Left ventricle myocardium inferior (tissue), 1 donor: ENCODE measurements at places on chromosomes 2 and 18.

DNA sequence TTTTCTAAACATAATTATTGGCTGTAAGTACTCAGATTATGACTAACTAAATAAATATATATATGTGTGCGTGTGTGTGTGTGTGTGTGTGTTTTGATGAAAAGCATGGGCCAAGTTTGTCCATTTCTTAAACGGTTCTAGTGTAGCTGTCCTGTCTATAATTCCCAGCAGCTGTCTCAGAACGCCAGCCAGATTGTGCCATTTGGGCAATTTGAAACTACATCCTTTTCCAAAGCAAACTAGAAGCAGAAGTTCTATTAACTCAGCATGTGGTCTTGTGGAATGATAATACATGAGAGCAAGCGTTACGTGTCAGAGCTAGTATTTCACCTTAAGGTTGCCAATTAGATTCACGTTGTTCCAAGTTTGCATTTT lies 1.7 kb downstream of the ARHGAP28 start:
- DNase-seq: no peak

- DNase-seq: no peak
Measured at GRCh38 chr18:57954935-57955334, 89.1 kb upstream of the NEDD4L start.

- DNase-seq: no peak
Measured at GRCh38 chr2:96783388-96783787, 22.7 kb downstream of the CNNM4 start.

DNA sequence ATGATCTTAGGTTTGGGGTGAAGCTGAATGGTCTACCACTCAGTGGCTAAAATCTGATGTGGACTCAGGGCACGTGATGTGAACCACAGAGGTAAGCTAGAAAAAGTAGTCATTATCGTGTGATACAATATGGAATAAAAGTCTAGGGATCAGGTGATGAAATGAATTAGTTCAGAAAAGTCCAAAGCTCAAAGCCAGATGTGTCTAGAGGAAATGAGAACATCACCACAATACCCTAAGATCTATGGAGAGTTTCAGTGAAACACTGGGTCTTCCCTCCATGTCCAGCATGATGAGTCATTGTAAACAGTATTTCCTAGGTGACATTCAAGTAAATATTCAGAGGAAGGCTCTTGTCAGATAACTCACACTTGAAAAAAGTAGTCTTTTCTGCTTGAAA lies 1257.4 kb upstream of the ZEB2 start:
- no peak for DNase-seq

GRCh38 chr18:30358555-30358954 lies 684.0 kb downstream of the DSC3 start:
- no peak for DNase-seq

GRCh38 chr2:60745761-60746160 lies 10.3 kb upstream of the PAPOLG start:
- no peak for DNase-seq

- no peak for DNase-seq
Measured at GRCh38 chr2:143801561-143801960, 672.3 kb downstream of the ARHGAP15 start.

- DNase-seq: no peak
Measured at GRCh38 chr2:232238108-232238507, 140.4 kb upstream of the ALPP start.

DNA sequence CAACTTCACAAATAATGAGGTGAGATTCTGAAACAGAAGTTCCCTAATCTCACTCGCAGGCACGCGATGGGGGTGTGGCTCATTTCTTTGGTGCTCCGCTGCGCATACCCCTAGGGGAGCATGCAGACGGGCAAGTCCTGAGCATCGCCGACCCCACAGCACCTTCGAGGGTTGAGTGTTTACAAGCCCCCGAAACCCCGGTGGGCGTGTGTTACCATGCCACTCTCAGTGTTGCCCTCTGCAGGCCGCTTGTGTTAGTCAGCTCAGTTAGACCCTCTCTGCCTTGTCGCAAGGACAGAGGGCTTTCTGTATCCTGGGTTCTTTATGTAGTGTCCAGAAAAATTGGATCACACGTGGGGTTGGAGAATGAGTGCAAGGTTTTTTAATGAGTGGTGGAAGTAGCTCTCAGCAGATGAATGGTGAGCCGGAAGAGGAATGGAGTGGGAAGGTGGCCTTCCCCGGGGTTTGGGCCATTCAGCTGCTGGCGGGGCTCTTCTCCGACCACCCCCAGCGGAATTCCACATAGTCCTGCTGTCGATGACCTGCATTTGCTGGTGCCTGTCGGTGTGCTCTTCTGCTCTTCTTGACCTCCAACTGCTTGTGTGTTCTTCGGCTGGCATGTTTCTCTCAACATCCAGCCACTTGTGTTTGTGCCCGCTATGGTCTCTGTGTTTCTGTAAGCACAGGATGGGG lies 191.3 kb downstream of the RPRM start:
- DNase-seq: no peak

DNA sequence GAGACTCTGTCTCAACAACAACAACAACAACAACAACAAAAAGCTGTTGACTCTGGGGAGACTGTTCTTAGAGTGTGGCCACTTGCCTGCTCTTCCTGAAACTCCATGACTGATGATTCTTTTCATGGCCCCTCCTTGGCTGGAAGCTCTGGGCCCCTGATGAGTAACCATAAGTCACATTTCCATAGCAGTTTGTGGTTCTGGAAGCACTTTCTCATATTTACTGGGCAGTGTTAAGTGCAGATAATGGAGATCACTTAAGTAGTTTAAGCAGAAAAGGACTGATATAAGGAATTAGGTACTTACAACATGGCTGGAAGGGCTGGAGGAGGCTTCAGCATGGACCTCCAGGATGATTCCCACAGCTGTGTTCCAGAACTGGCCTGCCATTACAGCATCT lies 147.3 kb upstream of the DLX2 start:
- DNase-seq: no peak

DNA sequence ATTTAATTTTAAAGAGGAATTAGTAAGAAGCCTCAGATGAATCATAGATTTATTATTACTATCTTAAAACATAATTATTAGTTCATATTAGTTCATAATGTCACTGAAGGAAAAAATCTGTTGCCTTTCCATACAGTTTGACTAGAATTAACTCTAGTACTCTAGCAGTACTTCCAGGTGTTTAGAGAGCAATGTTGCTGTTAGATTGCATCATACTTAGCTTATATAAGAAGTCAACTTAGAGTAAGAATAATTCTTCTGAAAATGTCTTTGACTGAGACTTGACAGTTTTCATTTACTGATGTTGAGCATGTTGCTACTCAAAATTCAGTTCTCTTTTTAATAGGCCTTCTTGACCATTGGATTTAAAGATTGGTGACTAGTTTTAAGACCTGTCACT lies 4.7 kb downstream of the RAB3GAP1 start:
- no peak for DNase-seq

DNA sequence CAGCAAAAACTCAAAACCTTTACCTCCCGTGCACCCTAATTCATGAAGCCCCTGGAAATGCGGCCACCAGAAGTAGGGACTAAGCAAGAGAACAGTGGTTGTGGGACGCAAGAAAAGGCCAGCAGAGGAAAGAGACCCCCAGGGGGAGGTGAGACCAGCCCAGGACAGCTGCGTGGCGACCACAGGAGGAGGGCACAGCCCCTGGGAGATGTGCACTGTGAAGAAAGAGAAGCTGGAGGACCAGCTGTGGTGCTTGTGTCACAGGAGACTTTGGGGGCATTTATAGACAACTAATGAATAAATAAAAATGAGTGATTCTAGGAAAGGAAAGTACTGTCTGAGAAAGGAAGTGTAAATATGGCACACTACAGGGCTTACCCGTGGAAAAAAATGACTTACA lies 263.8 kb downstream of the EIPR1 start:
- no peak for DNase-seq

GRCh38 chr2:24791452-24791851 lies 1.7 kb downstream of the PTRHD1 start:
- no peak for DNase-seq

- no peak for DNase-seq
Measured at GRCh38 chr2:18245375-18245774, 315.1 kb downstream of the RDH14 start.

DNA sequence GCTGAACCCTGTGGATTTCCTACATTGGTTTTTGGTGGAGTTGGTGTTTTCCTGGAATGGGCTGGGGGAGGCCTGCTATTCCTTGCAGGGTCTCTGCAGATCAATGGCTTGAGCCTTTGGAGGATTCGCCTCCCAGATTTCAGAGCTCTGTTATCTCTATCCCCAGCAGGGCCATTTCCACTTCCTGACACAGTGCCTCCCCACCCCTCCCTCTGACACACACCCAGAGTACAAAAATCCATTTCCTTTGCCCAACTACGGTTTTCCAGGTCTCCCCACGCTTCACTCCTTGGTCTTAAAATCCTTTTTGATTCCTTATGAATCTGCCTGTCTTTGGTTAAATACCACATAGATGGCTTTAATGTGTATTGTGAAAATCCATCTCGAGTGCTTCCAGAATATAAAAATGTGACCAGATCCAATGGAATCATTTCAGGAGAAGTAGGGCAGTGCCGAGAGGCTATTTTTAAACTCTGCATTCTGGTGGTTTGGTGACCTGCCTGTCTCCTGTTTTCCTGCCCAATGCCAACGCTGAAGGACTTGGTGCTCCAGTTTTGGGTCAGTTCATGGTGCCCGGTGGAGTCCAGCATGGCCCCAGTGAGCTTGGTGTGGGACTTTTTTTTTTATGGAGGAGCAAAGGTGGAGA lies 60.9 kb downstream of the ARL4C start:
- no peak for DNase-seq

DNA sequence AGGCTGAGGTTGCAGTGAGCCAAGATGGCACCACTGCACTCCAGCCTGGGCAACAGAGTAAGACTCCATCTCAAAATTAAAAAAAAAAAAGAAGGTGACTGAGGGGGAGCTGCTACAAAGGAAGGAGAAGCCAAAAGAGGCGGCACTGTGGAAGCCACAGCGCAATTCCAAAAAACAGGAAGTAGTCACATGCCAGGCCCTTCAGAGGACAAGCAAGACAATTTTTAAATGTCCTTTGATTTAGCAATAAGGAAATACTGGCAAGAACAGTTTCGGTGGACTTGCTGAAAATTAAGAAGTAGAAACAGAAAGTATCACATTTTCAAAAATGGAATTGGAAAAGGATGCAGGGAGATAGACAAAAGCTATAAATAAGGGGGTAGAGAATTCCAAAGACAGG lies 122.8 kb downstream of the OSBPL1A start:
- no peak for DNase-seq

DNA sequence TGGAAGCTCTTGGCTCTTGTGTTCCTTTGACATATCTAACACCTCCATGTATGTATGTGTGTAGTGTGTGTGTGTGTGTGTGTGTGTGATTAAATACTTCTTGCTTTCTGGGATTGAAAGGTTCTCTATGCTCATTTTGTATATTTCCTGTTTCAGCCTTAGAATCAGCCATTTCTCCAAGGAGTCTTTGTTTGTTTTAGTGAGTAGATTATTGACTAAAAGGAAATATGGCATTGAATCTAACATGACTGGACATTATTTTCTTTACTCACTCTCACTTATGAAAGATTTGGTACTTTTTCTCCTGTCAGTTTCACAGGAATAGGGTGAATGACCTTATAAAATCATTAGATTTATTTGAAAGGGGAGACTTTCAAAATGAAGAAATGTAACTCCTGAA lies 413.8 kb upstream of the SLC14A2 start:
- no peak for DNase-seq

- DNase-seq: no peak
Measured at GRCh38 chr2:42651057-42651456, 82.6 kb downstream of the MTA3 start.

DNA sequence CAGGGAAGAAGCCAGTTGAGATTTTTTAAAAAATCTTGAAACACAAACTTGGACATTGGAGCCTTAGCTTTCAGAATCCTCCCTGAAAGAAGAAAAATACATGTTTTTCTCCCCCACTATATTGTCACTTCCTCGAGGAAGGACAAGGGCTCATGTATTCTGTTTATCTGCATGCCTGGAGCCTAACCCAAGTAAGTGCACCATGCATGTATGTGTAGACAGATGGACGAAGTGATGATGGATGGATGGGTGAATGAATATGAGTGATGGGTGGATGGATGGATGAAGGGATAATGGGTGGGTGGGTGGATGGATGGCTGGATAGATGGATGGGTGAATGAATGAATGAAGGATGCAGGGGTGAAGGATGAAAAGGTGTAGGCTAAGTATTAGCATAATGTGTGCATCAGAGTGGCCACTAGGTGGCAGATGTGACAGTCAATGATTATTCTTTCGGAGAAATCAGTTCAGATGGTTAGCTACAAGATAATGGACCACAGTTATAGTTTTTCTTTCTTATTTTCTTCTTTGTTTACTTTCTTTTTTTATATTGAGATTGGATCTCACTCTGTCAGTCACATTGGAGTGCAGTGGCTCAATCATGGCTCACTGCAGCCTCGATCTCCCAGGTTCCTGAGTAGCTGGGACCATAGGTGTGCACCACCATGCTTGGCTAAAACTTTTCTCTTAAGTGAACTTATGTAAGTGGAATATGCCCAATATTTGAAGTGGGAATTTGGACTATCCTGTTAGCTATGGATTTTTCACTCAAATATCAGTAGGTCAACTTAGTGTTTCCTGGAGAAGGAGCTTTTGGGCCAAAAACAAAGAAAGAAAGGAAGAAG lies 18.5 kb upstream of the CCDC93 start:
- no peak for DNase-seq

GRCh38 chr2:100256416-100256815 lies 65.9 kb downstream of the LONRF2 start:
- no peak for DNase-seq

DNA sequence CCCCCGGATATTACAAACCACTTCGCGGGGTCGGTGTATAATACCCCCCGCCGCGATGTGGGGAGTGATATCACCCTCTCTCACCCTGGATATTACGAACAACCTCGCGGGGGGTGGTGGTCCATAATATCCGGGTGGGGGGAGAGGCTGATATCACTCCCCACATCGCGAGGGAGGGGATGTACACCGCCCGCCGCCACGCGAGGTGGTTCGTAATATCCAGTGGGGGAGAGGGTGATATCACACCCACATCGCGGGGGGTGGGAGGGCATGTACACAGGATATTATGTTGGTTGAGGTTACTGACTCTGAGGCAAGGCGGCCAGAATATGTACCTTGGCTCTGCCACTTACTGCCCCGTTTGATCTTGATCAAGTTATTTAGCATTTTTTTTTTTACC lies 14.8 kb upstream of the CWC22 start:
- DNase-seq: no peak

- no peak for DNase-seq
Measured at GRCh38 chr2:66041902-66042657, 392.8 kb upstream of the MEIS1 start.

- DNase-seq: no peak
Measured at GRCh38 chr18:8776013-8776943, 70.9 kb downstream of the MTCL1 start.

DNA sequence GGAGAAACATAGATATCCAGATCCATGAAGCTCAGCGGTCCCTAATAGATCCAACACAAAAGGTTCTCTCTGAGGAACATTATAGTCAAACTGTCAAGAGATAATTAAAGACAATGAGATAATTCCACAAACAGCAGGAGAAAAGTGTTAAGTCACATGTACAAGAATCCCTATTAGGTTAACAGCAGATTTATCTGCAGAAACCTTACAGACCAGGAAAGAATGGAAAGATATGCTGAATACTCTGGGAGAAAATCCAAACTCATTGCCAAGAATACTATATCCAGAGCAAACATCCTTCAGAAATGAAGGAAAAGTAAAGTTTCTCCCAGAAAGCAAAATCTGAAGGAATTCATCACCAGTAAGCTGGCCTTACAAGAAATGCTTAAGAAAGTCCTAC lies 10.8 kb upstream of the KDM3A start:
- DNase-seq: no peak

- no peak for DNase-seq
Measured at GRCh38 chr2:134550566-134551164, 168.1 kb downstream of the TMEM163 start.

- no peak for DNase-seq
Measured at GRCh38 chr2:135063210-135063609, 11.1 kb downstream of the RAB3GAP1 start.
